ENCODE measurements at places on chromosomes 5 and 9. TPM values are rescaled to one million over a fixed set of nuclear protein-coding genes. Genes with fewer than 3 reads are reported as not detected.

Gene DOCK8
- 17.5 TPM for total RNA-seq

Gene SPINK13
- total RNA-seq: not detected

Gene FABP6
- total RNA-seq: not detected

Gene SLC6A3
- total RNA-seq: not detected

Gene TCF7
- total RNA-seq: 5.6 TPM

Gene ITK
- total RNA-seq: 0.43 TPM

Gene PDZD2
- 2.0 TPM for total RNA-seq

Gene ERCC8
- total RNA-seq: 2.9 TPM

Gene ZDHHC11B
- 2.9 TPM for total RNA-seq

DNA sequence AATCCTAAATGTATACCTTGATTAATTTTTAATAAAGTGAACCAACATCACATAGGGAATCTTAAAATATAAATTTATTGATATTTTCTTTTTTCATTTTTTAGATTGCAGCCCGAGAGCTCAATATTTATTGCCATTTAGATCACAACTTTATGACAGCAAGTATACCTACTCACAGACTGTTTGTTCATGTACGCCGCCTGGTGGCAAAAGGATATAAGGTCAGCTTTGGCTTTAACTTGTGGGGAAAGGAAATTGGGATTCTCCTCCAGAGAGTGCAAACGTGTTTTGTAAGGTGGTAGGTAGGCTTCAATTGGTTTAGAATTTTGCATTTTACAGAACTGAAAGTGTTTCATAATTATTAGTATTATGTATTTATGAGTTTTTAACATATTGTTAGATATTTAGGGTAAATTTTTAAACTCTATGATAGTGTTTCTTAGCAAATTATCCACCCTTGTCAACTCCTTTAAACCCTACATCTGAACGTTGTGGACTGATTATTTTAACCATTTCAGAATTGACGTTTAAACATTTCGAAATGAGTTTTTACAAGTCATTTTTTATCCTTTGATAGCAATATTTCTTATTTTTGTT, 17.5 kb upstream of the DHFR start:
- H3K36me3 ChIP-seq: peaks cover 15% of the 10 kb centered on the region
- H3K4me3 ChIP-seq: no peak overlapping the region
- H3K4me1 ChIP-seq: no peaks in the 10 kb centered on the region
- no peaks in the 10 kb centered on the region for H3K27me3 ChIP-seq

DNA sequence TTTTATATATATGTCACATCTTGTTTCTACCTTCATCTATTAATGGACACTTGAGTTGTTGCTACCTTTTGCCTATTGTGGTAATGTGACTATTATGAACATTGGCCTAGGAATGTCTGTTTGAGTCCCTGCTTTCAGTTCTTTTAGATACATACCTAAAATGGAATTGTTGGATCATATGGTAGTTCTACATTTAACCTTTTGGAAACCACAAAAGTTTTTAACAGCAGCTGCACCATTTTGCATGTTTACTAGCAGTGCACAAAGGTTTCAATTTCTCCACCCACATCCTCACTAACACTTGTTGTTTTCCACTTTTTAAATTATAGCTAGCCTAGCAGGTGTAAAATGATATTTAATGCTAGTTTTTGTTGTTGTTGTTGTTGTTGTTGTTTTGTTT, 88.4 kb downstream of the GALNT10 start:
- no peak overlapping the region for H3K4me3 ChIP-seq
- H3K4me1 ChIP-seq: no peaks in the 10 kb centered on the region
- H3K36me3 ChIP-seq: no peaks in the 10 kb centered on the region
- H3K27ac ChIP-seq: no peak overlapping the region

- H3K4me3 ChIP-seq: no peak overlapping the region
- H3K36me3 ChIP-seq: no peaks in the 10 kb centered on the region
- H3K27ac ChIP-seq: no peak overlapping the region
- no peak for DNase-seq
- H3K4me1 ChIP-seq: no peaks in the 10 kb centered on the region
Observed at GRCh38 chr9:109399258-109399767, 78.5 kb upstream of the EPB41L4B start.

DNA sequence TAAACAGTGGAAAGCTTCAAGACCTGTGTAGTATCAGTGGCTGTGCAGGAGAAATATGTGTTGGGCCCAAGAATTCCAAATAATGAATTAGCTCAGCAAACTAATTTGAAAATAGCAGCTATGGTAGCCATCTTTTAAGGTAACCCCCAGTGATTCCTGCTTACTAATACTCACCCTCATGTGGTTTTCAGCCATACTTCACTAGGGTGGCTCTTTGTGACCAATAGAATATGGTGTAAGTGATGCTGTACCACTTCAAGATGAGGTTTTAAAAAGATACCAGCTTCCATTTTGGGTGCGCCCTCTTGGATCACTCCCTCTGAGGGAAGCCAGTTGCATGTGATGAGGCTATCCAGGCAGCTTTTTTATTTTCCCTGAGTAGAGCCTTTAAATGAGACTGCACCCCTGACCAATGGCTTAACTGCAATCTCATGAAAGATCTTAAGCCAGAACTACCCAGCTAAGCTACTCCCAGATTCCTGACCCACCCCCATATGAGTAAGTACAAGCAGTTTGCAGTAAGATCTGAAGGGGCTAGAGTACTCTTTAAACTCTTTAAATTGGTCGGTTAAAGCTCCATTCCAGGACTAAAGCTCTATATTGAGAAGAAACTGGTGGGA, 58.3 kb downstream of the UHRF2 start:
- no peak overlapping the region for H3K4me3 ChIP-seq
- no peaks in the 10 kb centered on the region for H3K27me3 ChIP-seq
- no peak overlapping the region for H3K27ac ChIP-seq
- DNase-seq: no peak

GRCh38 chr9:128104171-128104618, 23.3 kb downstream of the PTGES2 start:
- peaks cover 50% of the 10 kb centered on the region for H3K36me3 ChIP-seq
- no peaks in the 10 kb centered on the region for H3K27me3 ChIP-seq
- DNase-seq: no peak
- H3K4me1 ChIP-seq: peaks cover 33% of the 10 kb centered on the region
- H3K27ac ChIP-seq: peak overlapping the region; percentile 82
- H3K4me3 ChIP-seq: no peak overlapping the region

DNA sequence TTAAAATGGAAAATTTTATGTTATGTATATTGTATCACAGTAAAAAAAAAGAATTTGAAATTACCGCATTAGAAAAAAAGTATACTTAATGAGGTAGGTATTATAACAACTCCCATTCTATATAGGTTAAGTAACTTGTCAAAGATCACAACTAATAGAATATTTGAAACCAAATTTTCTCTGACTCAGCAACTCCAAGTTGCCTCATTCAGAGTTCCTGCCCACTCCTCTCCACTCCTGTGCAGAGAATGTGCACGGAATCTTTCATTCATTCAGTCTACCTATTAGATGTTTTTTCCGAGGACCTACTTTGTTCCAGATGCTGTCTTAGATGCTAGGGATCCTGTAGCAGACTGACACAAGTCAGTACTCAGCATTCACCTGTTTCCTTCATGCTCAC, 15.4 kb downstream of the SH3TC2 start:
- no peaks in the 10 kb centered on the region for H3K4me1 ChIP-seq
- H3K27ac ChIP-seq: no peak overlapping the region
- no peak for DNase-seq
- no peaks in the 10 kb centered on the region for H3K36me3 ChIP-seq

DNA sequence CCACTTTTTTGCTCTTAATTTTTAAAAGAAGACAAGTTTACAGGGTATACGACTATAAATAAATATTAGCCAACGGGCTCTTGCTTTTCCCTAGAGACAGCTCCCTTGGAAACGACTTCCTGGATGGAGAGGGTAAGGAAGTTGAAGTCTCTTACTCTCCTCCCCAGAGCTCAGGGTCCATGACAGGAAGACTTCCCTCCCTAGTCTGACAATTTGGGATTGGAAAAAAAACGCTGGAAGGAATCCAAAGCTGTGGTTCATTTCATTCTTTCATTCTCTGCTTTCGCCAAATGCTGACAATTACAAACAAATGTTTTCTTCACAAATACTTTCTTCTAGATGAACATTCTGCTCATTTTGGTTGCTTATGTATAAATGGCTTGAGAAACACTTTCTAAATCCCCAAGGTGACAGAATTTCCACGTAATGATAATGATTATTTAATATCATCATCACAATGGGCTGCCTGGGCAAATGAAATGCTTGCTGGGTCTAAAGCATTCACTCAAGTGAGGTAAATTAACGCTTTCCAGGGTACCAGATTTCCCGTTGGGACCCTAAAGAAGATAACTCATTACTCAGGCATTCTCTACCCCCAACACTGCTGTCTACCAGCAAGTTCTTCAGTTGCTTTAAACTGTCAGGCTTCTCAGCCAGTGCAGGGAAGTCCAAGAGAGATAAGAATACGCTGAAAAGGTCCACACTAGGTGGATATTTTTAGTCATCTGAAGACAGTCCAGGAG, 139.8 kb upstream of the SLC30A5 start:
- H3K4me1 ChIP-seq: no peaks in the 10 kb centered on the region
- no peaks in the 10 kb centered on the region for H3K36me3 ChIP-seq
- no peak overlapping the region for H3K4me3 ChIP-seq
- no peaks in the 10 kb centered on the region for H3K27me3 ChIP-seq
- no peak overlapping the region for H3K27ac ChIP-seq

- no peaks in the 10 kb centered on the region for H3K27me3 ChIP-seq
- no peak overlapping the region for H3K4me3 ChIP-seq
- no peak for DNase-seq
- H3K4me1 ChIP-seq: no peaks in the 10 kb centered on the region
- no peak overlapping the region for H3K27ac ChIP-seq
- no peaks in the 10 kb centered on the region for H3K36me3 ChIP-seq
Observed at GRCh38 chr5:2894736-2895135, 143.3 kb upstream of the IRX2 start.

DNA sequence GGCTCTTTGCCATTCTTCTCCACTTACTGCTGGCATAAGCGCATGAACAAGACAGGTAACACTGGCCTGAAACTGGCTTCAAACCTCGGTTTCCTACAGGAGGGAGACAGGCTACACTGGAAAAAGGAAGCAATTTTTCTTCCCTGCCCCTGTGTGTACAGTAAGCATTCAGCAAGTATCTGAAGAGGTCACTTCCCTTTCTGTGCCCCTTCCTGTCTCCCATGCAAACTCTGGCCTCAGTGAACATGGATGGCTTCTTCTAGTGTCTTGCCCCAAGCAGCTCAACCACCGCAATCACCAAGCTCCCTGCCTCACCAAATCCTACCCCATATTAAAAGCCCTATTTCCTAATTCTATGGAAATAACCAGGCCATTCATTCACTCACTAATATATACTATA, 42.4 kb downstream of the SERINC5 start:
- no peak overlapping the region for H3K4me3 ChIP-seq
- H3K27me3 ChIP-seq: no peaks in the 10 kb centered on the region

- no peak overlapping the region for H3K4me3 ChIP-seq
- no peaks in the 10 kb centered on the region for H3K4me1 ChIP-seq
- no peaks in the 10 kb centered on the region for H3K27me3 ChIP-seq
- DNase-seq: peak; percentile 56
- H3K27ac ChIP-seq: no peak overlapping the region
Observed at GRCh38 chr5:132883261-132883834, 9.9 kb downstream of the LEAP2 start.

DNA sequence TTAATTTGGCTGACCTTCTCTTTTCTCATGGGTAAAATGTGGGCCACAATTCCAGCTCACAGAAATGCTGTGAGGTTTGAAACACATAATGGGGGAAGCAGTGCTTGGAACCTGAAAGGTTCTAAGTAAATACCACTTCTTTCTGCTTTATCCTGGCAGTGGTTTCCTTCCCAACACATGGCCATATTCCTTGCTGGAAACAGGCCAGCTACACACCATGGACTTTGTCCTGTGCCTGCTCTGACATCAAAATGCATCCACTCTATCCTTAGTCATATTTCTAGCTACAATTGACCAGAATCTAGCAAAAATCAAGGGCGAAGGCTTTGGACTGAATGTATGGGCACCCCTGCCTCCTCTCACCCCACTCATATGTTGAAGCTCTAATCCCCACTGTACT, 93.1 kb upstream of the TRPC7 start:
- H3K27me3 ChIP-seq: no peaks in the 10 kb centered on the region
- no peaks in the 10 kb centered on the region for H3K36me3 ChIP-seq
- H3K4me3 ChIP-seq: no peak overlapping the region
- H3K27ac ChIP-seq: no peak overlapping the region

Data from pancreas (tissue), 10 donors.